ENCODE measurements at places on chromosomes 2 and 18.

DNA sequence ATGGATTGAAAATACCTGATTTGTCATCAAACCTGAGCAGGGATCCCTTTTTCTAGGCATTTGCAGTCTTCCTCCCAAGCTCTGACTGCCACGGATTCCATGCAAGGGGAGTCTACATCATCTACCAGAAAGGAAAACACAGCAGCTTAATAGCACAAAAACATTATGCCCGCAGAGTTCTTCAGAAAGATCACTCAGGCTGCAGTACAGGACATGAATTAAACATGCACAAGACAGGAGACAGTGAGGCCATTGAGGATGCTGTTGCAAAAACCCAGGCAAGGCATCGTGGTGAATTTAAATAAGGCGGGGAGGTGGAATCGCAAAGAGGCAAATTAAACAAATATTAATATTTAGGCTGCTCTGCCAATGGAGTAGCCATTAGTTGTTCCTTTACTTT, 88.5 kb downstream of the MRPS9 start:
- no peak for DNase-seq

DNA sequence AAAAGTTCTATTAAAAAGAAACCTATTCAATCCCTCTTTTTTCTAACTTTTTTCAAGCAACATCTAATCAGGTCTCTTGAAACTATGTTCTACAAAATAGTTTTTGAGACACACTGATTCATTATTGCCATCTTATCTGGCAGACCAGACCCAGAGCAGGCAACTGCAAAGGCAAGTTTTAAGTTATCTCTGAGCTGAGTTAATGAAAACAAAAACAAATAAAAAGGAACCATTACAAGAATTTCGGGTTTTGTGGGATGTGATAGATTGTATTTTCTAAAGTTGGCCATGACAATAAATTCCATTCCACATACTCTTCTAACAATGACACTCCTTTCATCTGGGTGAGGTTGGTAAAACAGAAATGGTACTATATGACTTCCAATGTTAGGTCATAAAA, 15.2 kb upstream of the TWSG1 start:
- no peak for DNase-seq

- no peak for DNase-seq
These were observed 275.3 kb downstream of the DCC start for GRCh38 chr18:52615321-52615720.

DNA sequence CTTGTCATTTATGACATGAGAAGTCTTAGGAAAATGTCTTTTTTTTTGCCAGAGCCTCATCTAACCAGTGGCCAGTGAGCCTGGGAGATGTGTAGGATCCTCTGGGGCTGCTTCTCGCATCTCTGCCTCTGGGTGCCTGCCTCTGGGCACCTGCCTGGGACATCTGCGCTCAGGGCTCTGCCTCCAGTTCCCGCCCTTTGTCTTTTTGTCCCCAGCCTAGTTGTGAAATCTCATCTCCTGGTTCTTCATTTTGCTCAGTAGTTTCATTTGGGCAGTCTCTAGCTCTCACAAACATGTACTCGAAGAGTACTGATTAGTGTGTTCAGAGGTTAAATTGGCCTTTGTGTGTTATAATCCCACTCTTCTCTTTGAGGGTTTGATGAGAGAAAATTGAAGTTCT, 92.0 kb downstream of the LTBP1 start:
- DNase-seq, result no peak

DNA sequence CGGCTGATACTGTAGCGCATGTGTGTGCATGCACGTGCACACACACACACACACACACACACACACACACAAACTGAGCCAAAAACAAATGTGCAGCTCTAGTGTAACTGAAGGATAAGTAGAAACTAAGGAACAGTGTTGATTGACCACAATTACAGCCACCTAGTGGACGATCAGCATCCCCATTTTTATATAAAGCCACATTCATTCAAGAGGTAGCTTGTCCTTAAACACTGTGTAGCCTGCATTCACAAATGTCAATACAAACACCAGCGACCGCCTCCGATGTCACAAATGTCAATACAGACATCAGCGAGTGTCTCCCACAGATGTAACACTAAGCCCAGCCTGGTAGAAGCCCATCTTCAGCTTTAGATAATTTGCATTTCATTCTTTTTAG, 167.4 kb downstream of the PTGR3 start:
- DNase-seq, result no peak

GRCh38 chr18:44876024-44876423, 195.3 kb downstream of the SETBP1 start:
- DNase-seq, result no peak

GRCh38 chr18:13566941-13567746, 159.2 kb downstream of the FAM210A start:
- peak; percentile 77 for DNase-seq

All from lung (tissue), 17 donors.